ENCODE measurements at places on chromosomes 6 and 20. TPM values are rescaled to one million over a fixed set of nuclear protein-coding genes. Genes with fewer than 3 reads are reported as not detected.

GRCh38 chr6:75402296-75402695 lies 91.3 kb downstream of the FILIP1 start:
- no peak for DNase-seq
- H3K27ac ChIP-seq = no peak overlapping the region
- H3K36me3 ChIP-seq = no peaks in the 10 kb centered on the region

The LYRM2 gene
- polyA plus RNA-seq = 13.8 TPM

The CYP39A1 gene
- 2.5 TPM for polyA plus RNA-seq

The C20orf202 gene
- polyA plus RNA-seq = 0.67 TPM

GRCh38 chr6:842141-842540 lies 149.2 kb upstream of the EXOC2 start:
- no peaks in the 10 kb centered on the region for H3K27me3 ChIP-seq
- H3K4me3 ChIP-seq = no peak overlapping the region
- DNase-seq = no peak

- H3K27me3 ChIP-seq = no peaks in the 10 kb centered on the region
- H3K36me3 ChIP-seq = no peaks in the 10 kb centered on the region
- H3K4me3 ChIP-seq = no peak overlapping the region
- DNase-seq = peak; percentile 24
- H3K4me1 ChIP-seq = no peaks in the 10 kb centered on the region
Measured at GRCh38 chr6:85360794-85361642, 88.9 kb upstream of the NT5E start.
